ENCODE measurements at places on chromosomes 13 and 19.

- DNase-seq = no peak
Observed at GRCh38 chr13:32903720-32904119, 112.5 kb upstream of the KL start.

- DNase-seq = no peak
Observed at GRCh38 chr19:10808937-10809649, 26.9 kb downstream of the TMED1 start.

GRCh38 chr13:52739468-52740071 is at the start of gene CNMD:
CNMD (minus strand) TSS chr13:52739820; CDS start chr13:52739701, 119 bp downstream.
- DNase-seq = no peak

DNA sequence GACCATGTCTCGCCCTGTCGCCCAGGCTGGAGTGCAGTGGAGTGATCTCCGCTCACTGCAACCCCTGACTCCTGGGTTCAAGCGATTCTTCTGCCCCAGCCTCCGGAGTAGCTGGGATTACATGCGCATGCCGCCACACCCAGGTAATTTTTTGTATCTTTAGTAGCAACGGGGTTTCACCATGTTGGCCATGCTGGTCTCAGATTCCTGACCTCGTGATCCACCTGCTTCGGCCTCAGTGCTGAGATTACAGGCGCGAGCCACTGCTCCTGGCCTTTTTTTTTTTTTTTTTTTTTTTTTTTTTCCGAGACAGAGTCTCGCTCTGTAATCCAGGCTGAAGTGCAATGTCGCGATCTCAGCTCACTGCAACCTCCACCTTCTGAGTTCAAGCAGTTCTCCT is 4.9 kb upstream of the KEAP1 start:
- no peak for DNase-seq

GRCh38 chr13:97367016-97367822 is 66.8 kb upstream of the RAP2A start:
- no peak for DNase-seq

DNA sequence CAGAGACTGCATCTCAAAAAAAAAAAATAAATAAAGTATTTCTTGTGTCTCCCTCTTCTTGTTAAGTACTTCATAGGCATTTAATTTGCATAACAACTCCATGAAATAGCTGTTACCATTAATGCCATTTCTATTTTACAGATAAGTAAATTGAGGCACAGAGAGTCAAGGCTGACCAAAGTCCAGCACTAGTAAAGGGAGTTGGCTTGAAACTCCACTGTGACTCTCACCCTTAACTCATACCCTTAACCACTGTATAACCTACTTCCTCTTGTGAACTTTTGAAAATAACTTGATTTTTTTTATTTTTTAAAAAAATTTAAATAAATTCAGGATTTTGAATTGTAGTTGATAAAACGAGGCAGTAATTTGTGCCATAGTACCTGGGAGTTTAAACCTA is 6.0 kb downstream of the GPATCH1 start:
- no peak for DNase-seq

DNA sequence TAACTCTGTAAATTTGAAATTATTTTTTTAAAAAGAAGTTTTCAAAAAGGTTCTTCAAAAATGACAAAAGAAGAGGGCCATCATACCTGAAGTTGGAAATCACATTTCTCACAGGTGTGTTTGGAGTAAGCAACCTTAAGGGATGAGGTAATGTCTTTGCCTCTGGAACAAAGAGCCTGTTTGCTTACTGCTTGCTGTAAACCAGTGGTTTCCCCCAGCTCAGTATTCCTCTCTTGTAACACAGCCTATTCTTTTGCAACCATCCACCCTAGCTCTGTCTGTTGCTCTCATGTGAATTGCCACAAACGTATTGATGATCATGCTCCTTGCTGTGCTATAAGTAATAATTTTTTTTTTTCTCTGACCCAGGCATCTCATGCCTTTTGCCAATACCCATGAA is 38.1 kb downstream of the UCHL3 start:
- no peak for DNase-seq

DNA sequence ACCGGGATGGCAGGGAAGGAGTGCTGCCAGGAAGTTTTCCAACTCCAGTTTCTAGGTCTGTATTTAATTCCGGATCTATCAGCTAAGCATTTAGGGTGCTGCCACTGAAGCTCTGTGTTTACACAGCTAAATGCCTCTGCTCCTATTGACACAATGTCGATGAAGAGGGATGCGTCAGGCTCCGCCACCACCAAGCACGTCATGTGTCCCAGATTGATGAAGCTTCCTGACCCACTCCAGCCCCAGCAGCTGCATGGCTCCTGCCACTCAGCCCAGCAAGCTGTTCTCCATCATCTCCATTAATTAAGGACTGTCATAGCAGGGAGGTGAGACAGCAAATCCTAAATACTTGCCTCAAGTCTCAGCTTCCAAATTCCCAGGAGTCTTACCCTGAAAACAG is 435.2 kb upstream of the ZNF507 start:
- DNase-seq = no peak

- no peak for DNase-seq
Observed at GRCh38 chr13:98399756-98400155, 177.2 kb downstream of the STK24 start.

DNA sequence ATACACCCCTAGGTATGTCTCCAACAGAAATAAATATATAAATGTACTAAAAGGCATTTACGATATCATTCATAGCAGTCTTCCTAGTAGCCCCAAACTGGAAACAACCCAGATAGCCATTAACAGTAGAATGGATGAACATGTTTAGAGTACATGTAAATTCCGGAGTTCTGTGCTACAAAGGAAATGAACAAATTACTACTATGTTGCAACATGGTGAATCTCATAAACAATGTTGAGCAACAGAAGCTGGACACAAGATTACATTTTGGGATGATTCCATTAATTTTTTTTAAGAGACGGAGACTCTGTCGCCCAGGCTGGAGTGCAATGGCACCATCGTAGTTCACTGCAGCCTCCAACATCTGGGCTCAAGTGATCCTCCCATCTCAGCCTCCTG is 5.9 kb upstream of the SLC7A10 start:
- DNase-seq = no peak

GRCh38 chr19:1577090-1577928 is 9.2 kb upstream of the MEX3D start:
- DNase-seq = no peak

DNA sequence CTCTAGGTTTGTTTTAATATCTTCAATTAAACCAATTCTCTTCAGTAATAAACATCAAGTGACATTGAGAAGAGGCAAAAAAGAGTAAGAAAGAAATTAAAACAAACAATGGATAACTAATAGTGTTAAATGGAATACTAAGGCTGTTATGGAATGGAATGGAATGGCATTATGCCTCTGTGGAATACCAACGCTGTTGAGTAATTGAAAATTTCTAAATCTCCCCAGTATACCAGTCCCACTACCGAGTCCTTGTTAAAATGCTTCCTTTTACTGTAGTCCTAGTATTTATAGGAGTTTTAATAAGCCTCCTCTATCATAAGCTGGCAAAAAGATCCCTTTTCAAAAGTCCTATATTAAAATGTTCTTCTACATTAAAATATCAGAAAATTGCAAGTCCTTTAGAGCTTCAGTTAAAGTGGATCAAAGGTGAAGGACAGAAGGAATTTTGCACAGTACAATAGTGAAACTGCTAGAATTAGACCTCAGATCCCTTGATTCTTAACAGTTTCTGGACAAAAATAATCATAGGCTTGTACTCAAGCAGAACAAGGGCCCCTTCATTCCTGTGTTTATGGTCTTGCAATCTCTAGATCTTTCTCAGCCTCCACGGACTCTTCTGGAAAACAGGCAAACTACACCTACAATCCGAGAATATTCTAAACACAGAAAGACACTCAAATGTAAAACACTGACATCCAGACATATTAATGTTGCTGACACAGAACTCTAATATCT is 128.2 kb downstream of the PCDH9 start:
- DNase-seq = no peak

DNA sequence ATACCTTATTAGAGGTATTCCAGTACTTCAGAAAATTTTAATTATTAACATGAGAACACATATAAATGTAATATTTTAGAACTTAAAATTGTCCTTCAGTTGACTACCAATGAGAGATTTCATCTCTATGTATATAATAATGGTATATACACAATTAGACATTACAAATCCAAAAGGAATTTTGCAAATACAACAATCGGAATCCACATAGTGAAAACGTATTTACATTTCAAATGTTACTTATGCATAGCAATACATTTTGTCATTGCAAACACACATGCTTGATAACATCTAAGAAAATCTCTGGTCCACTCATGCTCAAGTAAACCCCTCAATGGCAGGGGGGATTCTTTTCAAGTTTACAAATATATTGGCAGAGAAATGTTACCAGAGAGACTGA is 2345.2 kb downstream of the PCDH9 start:
- DNase-seq = no peak

DNA sequence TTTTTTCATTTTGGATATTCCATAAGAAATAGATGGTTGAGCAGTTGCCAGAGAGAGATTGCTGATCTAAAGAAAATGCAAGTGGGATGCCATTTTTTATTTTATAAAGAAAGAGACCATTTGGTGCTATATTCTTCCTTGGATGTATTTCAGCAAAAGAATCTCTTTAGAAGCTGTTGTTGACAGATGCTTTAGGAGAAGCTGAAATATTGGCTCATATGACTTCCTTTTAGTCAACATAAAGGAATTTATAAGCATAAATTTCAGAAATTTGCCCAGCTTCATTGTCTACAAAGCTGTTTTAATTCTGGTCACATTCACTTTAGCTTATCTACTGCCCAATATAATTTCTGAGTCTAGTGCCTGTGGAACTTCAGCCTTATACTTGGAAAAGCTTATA is 36.9 kb downstream of the POLR1D start:
- no peak for DNase-seq

DNA sequence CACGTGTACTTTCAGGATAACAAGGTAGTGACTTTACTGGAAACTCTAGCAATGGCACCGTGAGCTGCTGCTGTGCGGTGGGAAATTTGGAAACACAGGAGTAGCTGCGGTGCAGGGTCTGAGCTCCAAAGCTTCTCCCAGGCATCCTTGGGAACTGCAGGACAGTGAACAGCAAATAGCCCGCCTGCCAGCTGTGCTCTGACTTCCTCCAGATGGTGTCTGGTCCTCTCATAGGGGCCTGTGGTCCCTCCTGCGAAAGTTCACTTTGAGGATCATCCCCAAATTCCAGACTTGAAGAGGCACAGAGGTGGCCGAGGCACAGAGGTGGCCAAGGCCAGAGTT is 287.3 kb upstream of the MAB21L1 start:
- no peak for DNase-seq

GRCh38 chr13:22454586-22454985 is 726.2 kb upstream of the SGCG start:
- DNase-seq = no peak

DNA sequence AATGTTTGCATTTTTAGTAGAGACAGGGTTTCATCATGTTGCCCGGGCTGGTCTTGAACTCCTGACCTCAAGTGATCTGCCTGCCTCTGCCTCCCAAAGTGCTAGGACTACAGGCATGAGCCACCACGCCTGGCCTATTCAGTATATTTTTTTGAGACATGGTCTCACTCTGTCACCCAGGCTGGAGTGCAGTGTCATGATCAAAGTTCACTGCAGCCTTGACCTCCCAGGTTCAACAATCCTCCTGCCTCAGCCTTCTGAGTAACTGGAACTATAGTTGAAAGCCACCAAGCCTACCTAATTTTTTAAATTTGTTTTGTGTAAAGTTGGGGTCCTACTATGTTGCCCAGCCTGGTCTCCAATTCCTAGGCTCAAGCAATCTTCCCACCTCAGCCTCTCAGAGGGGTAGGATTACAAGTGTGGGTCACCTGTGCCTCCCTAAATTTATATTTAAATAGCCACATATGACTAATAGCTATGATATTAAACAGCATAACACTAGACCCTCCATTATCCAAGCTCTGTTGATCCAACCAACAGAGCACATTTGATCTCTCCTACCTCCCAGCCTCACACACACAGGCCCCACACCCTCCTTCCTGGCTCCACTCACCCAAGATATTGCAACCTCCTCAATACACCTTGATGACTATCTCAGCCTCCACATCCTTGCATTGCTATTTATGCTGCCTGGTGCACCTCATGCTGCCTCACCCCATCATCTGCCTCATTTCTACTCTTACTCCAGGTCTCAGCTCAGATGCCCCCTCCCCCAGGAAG is 2.1 kb upstream of the CEACAM19 start:
- DNase-seq = no peak

- DNase-seq = no peak
Observed at GRCh38 chr19:33063356-33063752, 1.3 kb downstream of the RHPN2 start.

DNA sequence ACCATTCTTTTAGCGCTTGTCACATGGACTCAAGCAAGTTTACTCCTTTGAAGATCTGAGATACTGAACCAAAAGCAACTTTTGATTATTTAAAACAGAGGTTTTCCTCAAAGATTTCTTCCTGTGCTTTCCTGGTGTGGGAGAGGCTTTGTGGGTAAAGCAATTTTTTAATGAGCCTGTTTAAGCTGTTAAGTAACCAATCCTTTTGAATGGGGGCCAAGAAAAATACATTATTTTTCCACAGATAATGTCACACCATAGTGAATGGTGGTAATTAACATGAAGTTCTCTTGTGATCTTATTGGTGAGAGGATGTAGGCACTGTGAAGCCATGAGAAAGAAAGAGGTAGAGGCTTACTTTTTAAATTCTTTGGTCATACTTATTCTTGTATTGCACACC is 55.8 kb upstream of the OBI1 start:
- DNase-seq = no peak

- no peak for DNase-seq
Observed at GRCh38 chr13:39955560-39955959, 300.1 kb downstream of the COG6 start.

GRCh38 chr13:24617256-24618010 is 62.8 kb upstream of the ATP12A start:
- no peak for DNase-seq

GRCh38 chr19:23817519-23817918 is 58.8 kb upstream of the ZNF681 start:
- DNase-seq = no peak

DNA sequence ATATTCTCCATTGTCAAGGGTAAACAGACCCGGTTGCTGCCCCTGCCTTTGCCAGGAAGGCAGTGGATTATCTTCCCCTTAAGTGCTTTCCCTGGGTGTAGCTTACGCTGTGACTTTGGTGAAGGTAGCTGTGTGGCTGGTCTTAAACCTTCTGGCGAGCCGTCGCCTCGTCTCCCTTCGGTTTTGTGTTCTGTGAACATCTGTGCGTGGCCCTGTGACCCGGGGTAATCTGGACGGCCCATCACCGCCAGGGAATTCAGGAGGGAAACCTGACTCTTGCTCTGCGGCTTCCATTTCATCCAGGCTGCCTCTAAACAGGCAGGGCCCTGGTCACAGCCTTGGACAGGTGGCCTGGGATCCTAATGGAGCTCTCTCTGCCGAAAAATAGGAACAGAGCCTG is 78.7 kb downstream of the SHISA2 start:
- no peak for DNase-seq

DNA sequence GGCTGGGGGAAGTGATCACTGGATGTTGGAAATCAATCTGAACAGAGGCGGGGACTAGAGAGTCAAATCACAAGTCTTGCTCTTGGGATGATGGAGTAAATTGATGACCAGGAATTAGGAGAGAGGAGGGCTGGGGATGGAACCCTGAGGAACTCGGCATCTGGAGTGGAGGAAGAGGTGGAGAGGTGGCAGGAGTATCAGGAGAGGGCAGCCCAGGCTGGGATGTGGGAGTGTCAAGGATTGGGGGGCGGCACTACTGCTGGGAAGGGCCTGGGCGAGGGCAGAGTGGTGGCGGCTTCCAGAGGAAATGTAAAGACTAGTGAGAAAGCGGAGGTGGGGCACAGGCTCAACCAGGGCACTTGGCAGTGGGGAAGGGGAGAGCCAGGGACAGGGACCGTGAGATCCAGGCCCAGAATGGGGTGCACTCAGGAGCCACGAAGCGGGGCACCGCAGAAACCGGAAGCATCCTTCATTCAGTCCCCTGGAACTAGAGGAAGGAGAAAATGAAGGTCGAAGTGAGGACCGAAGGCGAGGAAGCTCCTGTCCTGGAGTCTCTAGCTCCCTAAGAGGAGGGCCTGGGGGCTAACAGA is 81.2 kb upstream of the GPR183 start:
- no peak for DNase-seq
